ENCODE measurements at places on chromosomes 6 and 20. TPM values are rescaled to one million over a fixed set of nuclear protein-coding genes. Genes with fewer than 3 reads are reported as not detected.

PRSS16 gene
- not detected for total RNA-seq

- DNase-seq: no peak
Observed at GRCh38 chr6:129845696-129846095, 15.4 kb downstream of the TMEM244 start.

GRCh38 chr6:42484261-42484660, 32.5 kb upstream of the TRERF1 start:
- DNase-seq: no peak

DDX43 gene
- 0.14 TPM for total RNA-seq

ZNF322 gene
- total RNA-seq: 15.6 TPM

GRCh38 chr20:43914311-43915210, at the start of gene TOX2:
Gene TOX2 (plus strand): TSS chr20:43914852. CDS start chr20:43914892, 40 bp downstream.
- DNase-seq: no peak

OOEP gene
- total RNA-seq: not detected

HLA-F gene
- 19.9 TPM for total RNA-seq

DNA sequence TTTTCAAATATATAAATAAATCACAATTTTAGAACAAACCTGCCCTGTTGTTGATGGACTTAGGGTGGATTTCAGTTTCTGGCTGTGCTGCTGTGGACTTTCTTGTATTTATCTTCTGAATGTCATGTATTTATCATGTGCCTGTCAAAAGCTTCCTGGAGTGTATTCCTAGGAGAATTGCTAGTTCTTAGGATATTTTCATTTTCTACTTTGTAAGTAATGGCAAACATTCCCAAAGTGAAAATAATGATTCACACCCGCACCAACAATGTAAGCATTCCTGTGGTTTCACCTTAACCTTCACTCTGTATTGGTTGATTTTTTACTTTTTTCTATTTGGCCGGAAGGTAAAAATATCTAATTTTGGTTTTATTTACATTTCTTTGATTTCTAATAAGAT, 387.8 kb downstream of the SMOC2 start:
- no peak for DNase-seq

DNA sequence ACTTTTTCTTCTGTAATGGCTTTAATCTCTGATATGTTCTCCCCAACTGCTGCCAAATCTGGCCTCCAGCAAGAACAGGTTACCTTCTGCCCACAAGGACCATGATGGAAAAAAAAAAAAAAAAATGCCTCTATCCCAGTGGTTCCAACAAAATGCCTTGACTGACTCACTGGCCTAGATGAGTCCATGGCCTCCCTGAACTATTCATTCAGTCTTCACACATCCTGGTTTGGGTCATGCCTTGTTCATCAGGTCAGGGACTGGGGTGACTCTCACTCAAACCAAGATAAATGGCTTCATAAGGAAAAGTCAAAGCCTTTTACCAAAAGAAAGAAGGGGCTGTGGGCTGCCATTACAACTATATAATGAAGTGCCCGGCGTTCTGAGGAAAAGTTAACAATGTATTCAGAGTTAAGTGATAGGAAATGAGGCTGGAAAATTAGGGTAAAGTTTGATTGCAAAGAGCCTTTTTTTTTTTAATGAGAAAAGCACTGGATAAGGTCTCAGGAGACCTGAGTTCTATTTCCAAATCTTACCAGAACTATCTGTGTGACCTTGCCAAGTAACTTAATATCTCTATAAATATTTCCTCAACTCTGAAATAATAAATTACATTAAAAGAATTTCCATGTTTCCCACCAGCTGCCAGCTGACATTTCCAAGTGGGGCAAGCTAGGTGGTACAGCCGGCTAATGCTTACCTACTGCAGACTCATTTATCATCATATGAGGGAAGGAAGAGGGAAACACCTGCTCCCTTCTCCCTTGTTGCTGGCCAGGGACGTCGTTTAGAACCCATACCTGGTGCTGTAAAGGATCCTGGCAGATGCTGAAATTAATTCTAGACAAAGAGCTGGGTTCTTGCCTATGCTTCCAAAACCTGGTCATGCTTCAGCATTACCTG, 380.0 kb upstream of the MARCKS start:
- no peak for DNase-seq

DNA sequence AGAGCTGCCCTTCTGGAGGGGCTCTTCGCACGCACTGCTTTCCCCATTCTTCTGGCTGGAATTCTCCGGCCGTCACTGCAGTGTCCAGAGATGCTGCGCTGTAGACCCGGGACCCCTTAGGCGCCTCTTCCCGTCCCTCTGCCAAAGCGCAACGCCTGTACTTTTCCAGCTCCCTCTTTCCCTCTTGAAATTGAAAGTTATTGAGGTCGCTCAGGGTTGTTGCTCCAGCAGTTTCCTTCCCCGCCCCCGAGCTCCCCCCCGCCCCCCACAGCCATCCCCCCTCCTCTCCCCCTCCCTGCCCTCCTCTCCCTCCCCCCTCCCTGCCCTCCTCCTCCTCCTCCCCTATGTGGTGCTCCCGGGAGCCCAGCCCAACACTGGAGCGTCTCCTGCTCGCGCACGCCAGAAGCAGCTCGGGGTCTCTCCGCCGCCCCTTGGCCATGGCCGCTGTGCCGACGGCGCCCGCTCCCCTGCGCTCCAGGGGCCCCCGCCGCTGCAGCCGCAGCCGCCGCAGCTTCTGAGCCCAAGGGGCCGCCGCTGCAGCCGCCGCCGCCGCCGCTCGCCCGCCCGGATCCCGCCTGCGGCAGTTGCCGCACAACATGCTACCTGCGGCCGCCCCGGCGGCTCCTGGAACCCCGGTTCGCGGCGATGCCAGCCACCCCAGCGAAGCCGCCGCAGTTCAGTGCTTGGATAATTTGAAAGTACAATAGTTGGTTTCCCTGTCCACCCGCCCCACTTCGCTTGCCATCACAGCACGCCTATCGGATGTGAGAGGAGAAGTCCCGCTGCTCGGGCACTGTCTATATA, at the start of gene RSPO3:
RSPO3 (plus strand) TSS at position 374 of the 804 bp plus-strand sequence. CDS start 522 bp downstream, outside the sequence.
- DNase-seq: no peak

C6orf132 gene
- not detected for total RNA-seq

- no peak for DNase-seq
Observed at GRCh38 chr6:140062043-140063020, 687.9 kb upstream of the CITED2 start.

PBOV1 gene
- not detected for total RNA-seq

DNA sequence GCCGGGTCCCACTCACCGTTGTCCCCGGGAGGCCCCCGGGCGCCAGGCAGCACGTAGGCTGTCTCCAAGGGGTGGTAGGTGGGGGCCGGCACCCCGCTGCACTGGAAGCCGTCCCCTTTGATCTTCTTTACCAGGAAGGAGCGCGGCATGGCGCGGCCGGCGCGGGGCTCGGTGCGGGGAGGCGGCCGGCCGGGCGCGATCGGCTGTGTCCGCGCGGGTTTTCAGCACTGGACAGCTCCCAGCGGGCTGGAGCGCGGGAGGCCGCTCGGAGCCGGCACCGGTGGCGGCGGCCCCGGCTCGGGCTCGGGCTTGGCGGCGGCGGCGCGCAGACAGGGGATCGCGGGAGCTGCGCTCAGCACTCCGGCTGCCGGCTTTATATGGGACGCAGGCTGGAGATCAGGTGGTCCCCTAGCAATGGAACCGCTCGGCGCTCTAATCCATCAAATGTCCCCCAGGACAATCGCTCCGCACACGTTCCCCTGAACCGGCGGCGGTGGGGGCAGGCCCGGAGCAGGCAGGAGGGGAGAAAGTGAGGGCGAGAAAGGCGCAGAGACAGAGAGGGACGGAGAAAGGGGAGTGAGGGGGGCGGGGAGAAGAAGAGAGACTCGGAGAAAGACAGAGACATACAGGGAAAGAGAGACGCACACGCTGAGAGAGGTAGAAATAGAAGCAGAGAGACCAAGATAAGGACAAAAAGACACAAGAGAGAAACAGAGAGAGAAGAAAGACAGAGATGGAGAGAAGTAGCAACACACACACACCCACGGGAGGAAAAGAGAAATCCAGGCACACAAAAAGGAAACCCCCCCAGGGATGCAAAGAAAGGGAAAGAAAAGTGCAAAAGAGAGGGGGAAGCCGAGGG, at the start of gene SCRT2:
SCRT2 (minus strand) TSS at position 350 of the 862 bp plus-strand sequence; CDS start at position 149, 201 bp downstream.
- no peak for DNase-seq

DNA sequence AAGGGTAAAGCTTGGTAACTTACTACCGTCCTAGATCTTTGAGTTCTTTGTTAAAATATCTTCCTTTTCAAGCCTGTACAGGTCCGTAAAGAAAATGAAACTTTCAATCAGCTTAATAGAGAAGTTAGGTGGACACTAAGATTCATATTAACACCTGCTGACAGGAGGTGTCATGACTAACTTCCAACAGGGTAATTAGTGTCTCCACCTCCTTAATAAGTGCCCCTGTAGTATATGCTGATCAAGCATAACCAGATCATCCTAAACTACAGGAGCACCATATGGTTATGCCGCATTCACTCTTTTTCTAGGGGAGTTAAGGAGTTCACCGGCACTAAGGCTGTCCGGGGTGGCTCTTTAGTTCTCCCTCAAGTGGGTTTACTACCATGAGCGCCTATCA, 23.9 kb upstream of the RALGAPA2 start:
- no peak for DNase-seq

- no peak for DNase-seq
Observed at GRCh38 chr20:16040742-16041141, 532.5 kb downstream of the KIF16B start.

- DNase-seq: no peak
Observed at GRCh38 chr20:5715071-5715841, 34.9 kb upstream of the SHLD1 start.

GRCh38 chr6:107080036-107080435, 35.3 kb downstream of the BEND3 start:
- no peak for DNase-seq

DNA sequence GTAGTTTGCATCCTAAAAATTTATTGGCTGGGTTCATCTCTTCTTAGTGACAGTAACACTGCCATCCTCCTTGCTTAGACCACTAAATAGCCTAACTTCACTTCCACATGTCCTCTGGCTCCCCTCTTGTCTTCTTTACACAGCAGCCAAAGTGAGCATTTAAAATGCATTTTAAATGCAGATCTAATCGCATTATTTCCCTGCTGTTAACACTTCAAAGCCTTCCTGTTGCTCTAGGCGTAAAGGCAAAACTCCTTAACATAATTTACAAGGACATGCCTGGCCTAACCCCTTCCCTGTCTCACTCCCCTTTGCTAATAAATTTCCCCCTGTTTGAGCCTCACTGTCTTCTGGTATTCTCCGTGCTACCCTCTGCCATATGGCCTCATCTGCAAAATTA, 26.5 kb downstream of the NKAIN2 start:
- no peak for DNase-seq

LRRC73 gene
- total RNA-seq: 0.14 TPM

- peak; percentile 100 for DNase-seq
Observed at GRCh38 chr6:11609324-11610071, 71.9 kb downstream of the TMEM170B start.

DNA sequence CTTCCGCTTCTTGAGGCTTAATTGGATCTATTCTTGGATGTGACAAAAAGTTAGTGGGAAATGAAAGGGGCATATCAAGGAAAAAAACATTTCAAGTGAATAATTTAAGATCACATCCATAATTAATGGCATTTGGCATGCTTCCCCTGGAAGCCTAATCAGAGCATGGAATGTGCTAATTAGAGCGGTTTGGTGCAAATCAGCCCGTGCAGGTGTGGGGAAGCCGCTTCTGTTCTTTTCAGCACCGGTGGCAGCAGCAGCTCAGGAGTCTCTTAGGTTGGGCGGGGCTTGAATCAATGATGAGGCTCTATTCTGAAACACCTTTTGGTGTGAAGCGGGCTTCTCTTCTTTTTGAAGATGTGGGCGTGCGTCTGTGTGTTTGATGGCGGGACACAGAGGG, 301.2 kb downstream of the LRFN2 start:
- no peak for DNase-seq

DNA sequence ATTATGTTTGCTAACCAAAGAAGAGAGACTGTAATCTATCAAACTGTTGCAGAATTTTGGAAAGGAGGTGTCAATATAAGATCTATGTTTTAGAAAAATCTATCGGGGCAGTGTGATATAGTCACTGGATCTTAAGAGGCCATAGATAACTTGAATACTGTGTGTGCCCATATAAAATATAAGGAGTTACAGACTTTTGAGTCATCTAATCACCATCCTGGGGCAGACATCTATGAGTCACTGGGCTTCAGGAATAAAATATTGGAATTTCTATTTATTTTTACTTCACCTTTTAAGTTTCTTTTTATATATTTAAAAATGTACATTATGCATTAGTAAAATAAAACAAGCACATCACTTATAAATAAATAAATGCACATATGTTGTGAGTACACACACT, 509.3 kb upstream of the MAN1A1 start:
- DNase-seq: no peak

GRCh38 chr6:69795469-69796072, 1.2 kb downstream of the LMBRD1 start:
- no peak for DNase-seq

- no peak for DNase-seq
Observed at GRCh38 chr6:138577151-138577915, 78.0 kb upstream of the NHSL1 start.

DNA sequence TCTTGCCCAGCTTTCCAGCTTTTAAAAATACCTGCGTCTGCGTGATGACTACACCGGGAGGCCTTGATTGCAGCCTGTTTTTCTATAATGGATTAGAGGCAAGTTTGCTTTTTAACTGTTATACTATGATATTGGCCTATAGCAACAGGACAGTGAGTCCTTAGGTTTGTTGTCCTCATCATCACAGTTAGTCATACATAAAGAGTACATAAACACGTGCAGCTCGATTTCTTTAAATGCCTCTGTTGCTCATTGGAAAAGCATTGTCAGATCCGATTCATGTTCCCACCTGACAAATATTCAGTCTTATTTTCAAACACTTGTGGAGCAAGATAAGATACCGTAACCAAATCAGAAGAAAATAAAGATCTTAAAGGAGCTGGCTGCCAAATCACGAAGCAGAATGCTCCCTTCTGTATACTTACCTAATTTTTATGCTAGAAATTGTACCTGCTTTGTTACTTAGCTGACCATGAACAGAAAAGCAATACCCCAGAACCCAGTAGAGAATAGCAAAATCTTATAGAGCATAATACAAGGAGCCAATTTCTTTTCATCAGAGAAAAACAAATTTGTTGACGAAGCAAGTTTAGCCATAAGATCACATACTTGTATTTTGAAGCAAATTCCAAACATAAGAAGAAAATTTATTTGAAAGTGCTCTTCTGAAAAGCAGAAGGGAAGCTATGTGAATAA, 100.4 kb downstream of the TMEM200A start:
- no peak for DNase-seq

TREM2 gene
- not detected for total RNA-seq

PAX1 gene
- total RNA-seq: not detected

PCSK2 gene
- total RNA-seq: not detected

- DNase-seq: no peak
Observed at GRCh38 chr6:119035459-119035858, 43.0 kb downstream of the FAM184A start.

DNA sequence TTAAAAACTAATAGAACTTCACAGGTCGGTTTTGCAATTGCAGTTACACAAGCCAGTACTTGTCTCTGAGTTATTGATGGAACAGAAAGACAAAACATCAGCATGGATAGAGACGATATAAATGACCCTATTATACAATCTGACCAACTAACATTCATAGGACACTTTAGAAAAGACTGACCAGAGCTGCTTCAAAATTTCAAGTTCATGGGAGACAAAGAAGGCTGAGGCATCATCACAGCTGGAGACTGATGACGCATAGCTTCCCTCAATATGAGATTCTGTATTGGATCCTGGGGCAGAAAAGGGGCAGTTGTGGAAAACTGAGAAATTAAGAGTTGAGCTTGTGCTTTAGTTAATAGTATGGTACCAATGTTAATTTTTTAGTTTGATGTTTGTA, 174.0 kb downstream of the THBS2 start:
- no peak for DNase-seq

GRCh38 chr6:30272032-30272431, 54.7 kb upstream of the TRIM39 start:
- DNase-seq: no peak

GRCh38 chr6:1001655-1002349, 308.9 kb upstream of the EXOC2 start:
- no peak for DNase-seq

Data from pulmonary artery endothelial cell (primary cell).